DND-41 (cell line): ENCODE measurements at places on chromosomes 3 and 15.

- H3K27ac ChIP-seq, result no peak overlapping the region
- no peaks in the 10 kb centered on the region for H3K4me1 ChIP-seq
- no peak overlapping the region for H3K4me3 ChIP-seq
- DNase-seq, result no peak
- H3K36me3 ChIP-seq, result peaks cover 40% of the 10 kb centered on the region
- no peaks in the 10 kb centered on the region for H3K27me3 ChIP-seq
These were observed 28.7 kb downstream of the USP8 start for GRCh38 chr15:50452927-50453326.

- H3K36me3 ChIP-seq, result peaks cover 18% of the 10 kb centered on the region
- no peak overlapping the region for H3K27ac ChIP-seq
- no peak overlapping the region for H3K4me3 ChIP-seq
- H3K4me1 ChIP-seq, result no peaks in the 10 kb centered on the region
- no peak for DNase-seq
These were observed 44.9 kb upstream of the PARP14 start for GRCh38 chr3:122635789-122636188.

- H3K36me3 ChIP-seq, result no peaks in the 10 kb centered on the region
- no peaks in the 10 kb centered on the region for H3K4me1 ChIP-seq
- no peaks in the 10 kb centered on the region for H3K27me3 ChIP-seq
- H3K27ac ChIP-seq, result no peak overlapping the region
- H3K4me3 ChIP-seq, result no peak overlapping the region
These were observed 491.6 kb upstream of the TPRG1 start for GRCh38 chr3:188680189-188680588.

DNA sequence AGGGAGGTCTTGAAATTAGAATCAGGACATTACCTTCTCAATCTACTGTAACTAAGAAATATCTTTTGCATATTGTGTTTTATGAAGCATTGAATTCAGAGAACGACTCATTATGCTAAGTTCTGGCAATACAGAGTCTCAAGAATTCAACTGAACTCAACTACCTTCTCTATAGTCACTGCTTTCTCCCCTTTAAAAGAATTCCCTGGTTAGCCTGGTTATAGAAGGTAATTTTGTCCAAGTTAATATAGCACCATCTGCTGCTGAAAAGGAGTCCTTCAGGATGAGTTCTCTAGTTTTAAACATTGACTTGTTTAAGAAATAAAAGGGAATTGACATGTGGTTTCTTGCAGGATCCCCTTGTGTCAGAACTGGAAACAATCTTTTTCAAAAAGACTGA lies 60.2 kb downstream of the IL16 start:
- peaks cover 10% of the 10 kb centered on the region for H3K27me3 ChIP-seq
- DNase-seq, result no peak
- H3K27ac ChIP-seq, result no peak overlapping the region
- H3K4me1 ChIP-seq, result no peaks in the 10 kb centered on the region

- no peaks in the 10 kb centered on the region for H3K4me1 ChIP-seq
- H3K27me3 ChIP-seq, result peaks cover 11% of the 10 kb centered on the region
- no peak overlapping the region for H3K4me3 ChIP-seq
- no peaks in the 10 kb centered on the region for H3K36me3 ChIP-seq
- no peak overlapping the region for H3K27ac ChIP-seq
- no peak for DNase-seq
These were observed 12.5 kb downstream of the EPB42 start for GRCh38 chr15:43208052-43209002.

- no peaks in the 10 kb centered on the region for H3K27me3 ChIP-seq
- DNase-seq, result no peak
- H3K36me3 ChIP-seq, result peaks cover 32% of the 10 kb centered on the region
- H3K27ac ChIP-seq, result no peak overlapping the region
These were observed 77.0 kb downstream of the CCK start for GRCh38 chr3:42189001-42189460.

- no peaks in the 10 kb centered on the region for H3K4me1 ChIP-seq
These were observed 125.4 kb downstream of the TP63 start for GRCh38 chr3:189756582-189757078.

DNA sequence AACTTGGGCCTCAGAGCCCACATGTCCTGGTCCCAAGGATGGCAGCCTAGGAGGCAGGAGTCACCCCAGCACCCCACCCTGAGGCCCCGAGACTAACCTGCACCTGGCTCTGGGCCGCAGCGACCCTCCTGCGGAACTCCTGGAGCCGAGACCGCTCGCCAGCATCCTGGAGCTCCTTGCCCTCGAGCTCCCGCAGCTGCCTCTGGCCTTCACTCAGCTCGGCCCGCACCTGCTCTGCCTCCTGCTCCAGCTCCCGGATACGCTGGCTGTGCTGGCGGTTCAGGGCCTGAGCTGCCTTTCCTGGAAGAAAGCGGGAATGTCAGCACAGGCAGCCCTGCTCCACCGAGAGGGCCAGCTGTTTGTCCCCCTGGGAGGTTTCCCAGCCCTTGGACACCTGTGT lies 13.2 kb downstream of the KIF7 start:
- DNase-seq, result no peak
- no peaks in the 10 kb centered on the region for H3K4me1 ChIP-seq
- no peaks in the 10 kb centered on the region for H3K27me3 ChIP-seq

- H3K4me1 ChIP-seq, result peaks cover 8% of the 10 kb centered on the region
- peak overlapping the region; percentile 57; the same call in 1 of the 2 replicates for H3K27ac ChIP-seq
- DNase-seq, result peak; percentile 71
- no peaks in the 10 kb centered on the region for H3K27me3 ChIP-seq
- H3K4me3 ChIP-seq, result peak overlapping the region; percentile 61
- no peaks in the 10 kb centered on the region for H3K36me3 ChIP-seq
These were observed 1037.2 kb downstream of the IGSF11 start for GRCh38 chr3:117997201-117998049.

DNA sequence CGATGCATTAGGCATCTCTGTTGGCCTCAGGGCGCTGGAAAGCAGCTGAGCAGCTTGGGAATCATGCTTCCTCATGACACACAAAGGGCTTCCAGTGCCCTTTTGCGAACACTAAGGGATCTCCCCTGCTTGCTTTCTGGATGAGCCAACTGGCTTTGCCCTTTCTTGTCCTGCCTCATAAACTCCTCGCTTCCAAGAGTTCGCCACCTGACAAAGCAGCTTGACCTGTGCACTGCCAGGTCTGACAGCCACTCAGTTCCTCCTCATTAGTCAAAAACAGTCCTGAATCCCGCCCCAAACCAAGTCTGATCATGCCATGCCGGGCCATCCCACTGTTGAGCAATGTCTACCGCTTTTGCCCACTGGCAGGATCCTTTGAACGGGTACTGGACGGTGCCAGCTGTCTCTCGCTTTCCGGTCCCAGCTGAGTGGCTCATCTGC lies 265.4 kb upstream of the LYSMD4 start:
- no peak for DNase-seq
- H3K27ac ChIP-seq, result no peak overlapping the region
- H3K4me3 ChIP-seq, result no peak overlapping the region
- peaks cover 79% of the 10 kb centered on the region for H3K36me3 ChIP-seq

DNA sequence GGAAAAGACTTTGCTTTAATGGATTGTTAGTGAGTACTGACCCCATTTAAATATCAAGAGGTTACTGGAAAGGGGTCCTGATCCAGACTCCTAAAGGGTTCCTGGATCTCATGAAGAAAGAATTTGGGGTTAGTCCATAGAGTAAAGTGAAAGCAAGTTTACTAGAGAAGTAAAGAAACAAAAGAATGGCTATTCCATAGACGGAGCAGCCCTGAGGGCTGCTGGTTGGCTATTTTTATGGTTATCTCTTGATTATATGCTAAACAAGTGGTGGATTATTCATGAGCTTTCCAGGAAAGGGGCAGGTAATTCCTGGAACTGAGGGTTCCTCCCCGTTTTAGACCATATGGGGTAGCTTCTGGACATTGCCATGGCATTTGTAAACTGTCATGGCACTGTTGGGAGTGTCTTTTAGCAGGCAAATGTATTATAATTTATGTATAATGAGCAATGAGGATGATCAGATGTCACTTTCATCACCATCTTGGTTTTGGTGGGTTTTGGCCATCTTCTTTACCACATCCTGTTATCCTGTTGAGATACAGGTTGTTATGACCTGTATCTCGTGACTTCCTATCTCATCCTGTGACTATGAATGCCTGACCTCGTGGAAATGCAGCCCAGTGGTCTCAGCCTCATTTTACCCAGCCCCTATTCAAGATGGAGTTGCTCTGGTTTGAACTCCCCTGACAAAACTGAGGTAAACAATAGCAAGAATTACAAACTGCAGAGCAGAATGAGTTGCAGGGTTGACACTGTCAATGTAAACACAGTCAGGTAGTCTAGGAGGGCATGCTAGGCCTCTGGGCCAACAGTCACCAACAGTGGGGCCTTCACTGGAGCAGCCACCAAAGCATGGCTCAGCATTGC lies 10.3 kb upstream of the GPR160 start:
- no peaks in the 10 kb centered on the region for H3K36me3 ChIP-seq
- peaks cover 32% of the 10 kb centered on the region for H3K4me1 ChIP-seq
- no peak overlapping the region for H3K4me3 ChIP-seq
- DNase-seq, result peak; percentile 27
- peak overlapping the region; percentile 42 for H3K27ac ChIP-seq

DNA sequence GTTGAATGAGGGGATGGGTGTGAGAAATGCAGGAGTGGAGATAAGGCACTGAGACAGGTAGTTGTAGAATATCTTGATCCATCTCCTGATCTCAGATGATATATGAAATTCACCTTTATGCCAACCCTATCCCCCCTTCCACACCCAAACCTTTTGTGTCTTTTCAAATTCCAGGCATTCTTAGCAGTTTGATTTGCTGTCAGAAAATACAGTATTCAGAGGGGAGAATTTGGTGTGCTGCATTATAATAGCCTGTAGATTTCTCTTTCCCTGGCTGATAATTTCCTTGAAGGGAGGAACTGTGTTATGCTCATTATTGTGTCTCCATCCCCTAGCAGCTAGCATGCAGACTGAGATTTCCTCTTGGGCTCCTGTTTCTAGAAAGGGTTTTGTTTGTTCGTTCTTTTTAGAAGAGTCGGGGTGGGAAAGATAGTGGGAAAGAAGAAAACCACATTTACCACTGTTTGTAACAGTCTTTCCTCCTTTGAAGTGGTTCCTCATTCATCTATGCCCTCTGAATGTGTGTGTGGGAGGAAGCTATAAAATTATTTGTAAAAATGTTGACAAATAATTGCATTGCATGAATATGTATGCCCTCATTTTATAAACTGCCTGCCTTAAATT lies 373.4 kb downstream of the DIPK2A start:
- H3K4me3 ChIP-seq, result no peak overlapping the region
- H3K36me3 ChIP-seq, result no peaks in the 10 kb centered on the region
- H3K4me1 ChIP-seq, result peaks cover 36% of the 10 kb centered on the region
- H3K27ac ChIP-seq, result no peak overlapping the region
- H3K27me3 ChIP-seq, result peaks cover 3% of the 10 kb centered on the region
- DNase-seq, result peak; percentile 50

DNA sequence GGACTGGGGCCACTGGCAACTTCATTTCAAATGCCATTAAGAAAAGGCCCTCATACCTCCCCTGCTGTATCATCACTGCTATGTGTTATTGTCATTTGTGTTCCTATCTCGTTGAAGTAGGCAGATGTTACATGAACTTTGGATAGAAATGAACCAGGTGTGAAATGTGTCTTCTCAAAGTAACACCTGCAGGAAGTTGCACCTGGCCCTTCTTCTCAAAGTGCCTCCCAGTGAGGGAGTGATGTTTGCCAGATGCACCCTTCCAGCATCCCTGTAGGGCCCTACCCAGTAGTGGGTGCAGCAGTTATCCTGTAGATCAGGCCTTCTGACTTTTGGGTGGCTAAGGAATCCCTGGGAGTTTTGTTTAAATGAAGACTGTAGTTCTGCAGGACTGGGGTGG lies 197.7 kb upstream of the CTNNB1 start:
- no peaks in the 10 kb centered on the region for H3K4me1 ChIP-seq
- no peak overlapping the region for H3K27ac ChIP-seq

GRCh38 chr15:96472681-96473080 lies 142.2 kb downstream of the NR2F2 start:
- H3K36me3 ChIP-seq, result no peaks in the 10 kb centered on the region
- no peak overlapping the region for H3K4me3 ChIP-seq
- H3K4me1 ChIP-seq, result no peaks in the 10 kb centered on the region
- DNase-seq, result no peak
- peaks cover 4% of the 10 kb centered on the region for H3K27me3 ChIP-seq
- H3K27ac ChIP-seq, result no peak overlapping the region

DNA sequence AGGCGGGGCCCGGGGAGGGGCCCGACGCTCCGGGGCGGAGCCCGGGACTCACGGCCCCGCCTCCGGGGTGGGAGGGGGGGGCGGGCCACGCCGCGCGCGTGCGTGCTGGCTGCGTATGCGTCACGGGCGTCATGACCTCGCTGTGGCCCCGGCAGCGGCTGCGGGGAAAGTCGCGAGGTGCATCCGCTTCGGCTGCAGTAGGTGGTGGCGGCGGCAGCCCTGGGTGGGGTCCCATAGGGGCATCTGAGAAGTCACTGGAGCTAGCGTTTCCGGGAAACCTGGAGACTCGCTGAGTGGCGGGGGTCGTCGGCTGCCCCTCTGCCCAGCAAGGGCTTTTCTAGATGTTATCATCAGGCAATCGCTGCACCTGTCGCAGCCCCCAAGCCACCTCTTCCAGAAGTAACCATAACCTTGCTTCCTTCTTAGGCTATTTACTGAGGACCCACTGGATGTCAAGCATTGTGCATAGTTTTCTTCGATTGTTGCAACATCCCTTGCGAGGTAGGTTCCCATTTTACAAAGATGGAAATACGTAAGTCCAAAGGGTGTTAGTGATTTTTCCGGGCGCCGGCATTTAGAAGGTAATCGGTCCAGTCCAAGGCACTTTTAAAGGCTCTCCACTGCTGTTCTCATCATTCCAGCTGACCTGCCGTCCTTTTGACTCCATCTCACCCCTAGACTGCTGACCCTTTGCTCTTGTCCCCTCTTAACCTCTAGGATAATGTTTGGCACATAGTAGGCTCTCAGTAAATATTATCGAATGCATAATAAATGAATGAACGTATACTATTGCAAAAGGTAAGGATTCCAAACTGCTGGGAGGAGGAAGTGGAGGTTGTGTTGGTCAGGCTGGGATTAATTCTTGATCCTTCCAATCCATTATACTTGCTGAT lies at the start of gene GDPGP1:
GDPGP1 (plus strand) TSS at position 114 of the 893 bp plus-strand sequence. CDS start 6,700 bp downstream, outside the sequence.
- no peaks in the 10 kb centered on the region for H3K27me3 ChIP-seq
- peaks cover 29% of the 10 kb centered on the region for H3K36me3 ChIP-seq
- H3K4me1 ChIP-seq, result peaks cover 32% of the 10 kb centered on the region
- H3K4me3 ChIP-seq, result peak within 1 kb of the TSS; percentile 40; the same call in 1 of the 2 replicates
- no peak for DNase-seq

DNA sequence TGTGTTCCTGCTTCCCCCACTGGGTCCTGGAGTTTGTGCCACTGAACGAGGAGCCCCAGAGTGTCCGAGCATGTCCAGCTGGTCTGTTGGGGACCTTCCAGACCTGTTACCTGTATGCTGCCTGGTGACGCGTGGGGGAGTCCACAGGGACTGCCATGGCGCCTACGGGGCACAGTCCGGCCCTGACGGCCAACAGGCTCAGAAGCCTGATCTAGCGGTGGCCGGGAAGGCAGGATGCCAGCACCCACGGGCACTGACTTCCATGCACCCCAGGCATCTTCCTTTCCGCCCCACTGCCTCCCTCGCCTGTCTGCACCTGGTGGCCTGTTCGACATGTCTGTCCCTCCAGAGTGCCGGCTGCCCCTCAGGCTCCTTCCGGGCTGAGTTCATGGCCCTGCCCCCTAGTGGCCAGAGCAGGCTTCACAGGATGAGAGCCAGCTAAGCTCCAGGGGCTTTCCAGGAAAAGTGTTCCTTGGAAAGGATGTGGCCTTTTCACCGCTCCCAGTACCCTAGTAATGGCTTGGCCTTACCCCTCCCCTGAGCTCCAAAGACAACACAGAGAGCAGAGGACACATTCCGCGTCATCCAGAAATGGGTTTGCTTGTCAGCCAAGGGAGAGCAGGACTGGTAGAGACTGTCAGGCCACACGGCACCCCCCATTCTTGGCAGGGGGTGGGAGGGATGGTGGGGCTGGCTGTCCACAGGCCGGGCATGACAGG lies 35.7 kb downstream of the NGRN start:
- H3K36me3 ChIP-seq, result no peaks in the 10 kb centered on the region
- no peak overlapping the region for H3K27ac ChIP-seq
- peaks cover 7% of the 10 kb centered on the region for H3K4me1 ChIP-seq
- DNase-seq, result peak; percentile 62
- no peak overlapping the region for H3K4me3 ChIP-seq
